ENCODE measurements at places on chromosomes 2 and 18.

- DNase-seq: no peak
These were observed 213.7 kb upstream of the ARL4C start for GRCh38 chr2:234710587-234710986.

DNA sequence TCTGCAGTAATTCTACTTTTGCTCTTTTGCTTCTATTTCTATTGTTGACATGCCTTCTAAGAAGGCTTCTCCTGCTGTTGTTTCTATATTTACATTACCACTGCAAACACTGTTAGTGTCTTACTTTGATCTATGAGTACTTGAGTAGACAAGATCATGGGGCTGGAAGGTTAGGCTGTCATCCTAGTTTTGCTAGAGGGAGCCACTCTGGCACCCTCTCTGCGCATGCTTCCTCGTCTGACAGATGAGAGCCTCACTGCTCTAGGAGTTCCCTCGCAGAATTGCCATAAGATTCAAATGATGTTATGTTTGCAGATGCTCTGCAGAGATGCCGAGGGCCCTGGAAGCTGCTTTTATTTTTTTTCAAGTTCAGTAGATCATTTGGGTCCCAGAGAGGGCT is 185.6 kb downstream of the RNF144A start:
- DNase-seq: no peak

DNA sequence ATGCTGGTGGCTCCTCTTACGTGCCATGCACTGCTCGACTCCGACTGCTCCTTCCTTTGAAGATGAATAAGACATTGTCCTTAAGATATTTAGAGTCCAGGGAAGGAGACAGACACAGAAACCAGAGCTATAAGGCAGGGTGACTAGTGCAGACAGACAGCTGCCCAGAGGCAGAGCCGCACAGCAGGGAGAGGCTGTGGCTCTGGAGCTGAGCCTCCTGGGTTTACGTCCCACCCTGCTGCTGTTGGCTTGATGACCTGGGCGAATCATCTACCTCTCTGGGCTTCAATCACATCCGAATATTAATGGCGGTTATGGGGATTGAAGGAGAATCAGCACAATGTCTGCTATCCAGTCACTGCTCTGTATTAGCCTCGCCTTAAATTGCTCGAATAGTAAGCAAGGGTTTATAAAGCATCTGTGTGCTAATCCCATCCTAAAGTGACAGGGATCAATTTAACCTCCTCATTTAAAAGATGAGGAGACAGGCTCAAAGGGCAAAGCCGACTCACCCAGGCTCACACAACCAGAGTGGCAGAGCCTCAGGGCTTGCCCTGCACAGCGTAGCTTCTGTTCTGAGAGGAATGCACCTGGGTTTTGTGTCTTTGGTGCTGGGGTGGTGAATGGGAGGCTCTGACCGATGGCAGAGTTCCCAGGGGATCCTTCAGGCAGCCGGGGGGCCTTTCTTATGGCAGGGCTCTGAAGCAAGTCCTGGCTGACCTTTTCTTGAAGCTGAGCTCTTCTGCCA is 284.1 kb downstream of the MYCN start:
- DNase-seq: no peak

DNA sequence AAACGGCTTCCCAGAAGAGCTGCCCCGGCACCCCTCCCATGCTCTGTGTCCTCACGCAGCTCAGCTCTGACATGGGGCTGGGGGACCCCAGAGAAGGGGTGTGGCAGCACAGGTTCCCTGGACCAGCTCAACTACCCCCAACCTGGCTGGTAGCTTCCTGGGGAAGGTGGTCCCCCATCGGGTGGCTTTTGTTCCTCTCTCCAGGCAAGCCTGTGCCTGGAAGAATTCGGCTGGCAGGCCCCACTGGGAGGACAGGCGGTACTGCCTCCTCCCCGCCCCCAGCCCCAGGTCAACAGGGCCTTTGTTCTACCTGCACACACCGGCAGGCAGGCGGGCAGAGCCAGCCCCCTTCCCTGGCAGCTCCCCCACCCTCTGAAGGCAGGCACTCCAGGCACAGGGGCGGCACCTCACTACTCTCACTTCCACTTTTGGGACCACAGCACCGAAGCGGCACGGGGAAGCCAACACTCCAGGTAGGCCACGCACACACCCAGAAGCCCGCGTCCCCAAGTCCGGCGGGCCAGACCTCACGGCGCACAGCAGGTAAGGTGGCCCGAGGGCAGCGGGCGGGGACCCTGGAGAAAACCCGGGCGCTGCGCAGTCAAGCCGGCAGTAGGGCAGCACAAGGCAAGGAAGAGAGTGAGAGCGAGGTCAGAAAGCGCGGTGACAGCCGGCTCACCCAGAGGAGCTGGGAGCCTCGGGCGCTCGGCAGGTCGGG is 1.3 kb downstream of the HS6ST1 start:
- no peak for DNase-seq

GRCh38 chr18:37486848-37487247 is 78.8 kb downstream of the CELF4 start:
- DNase-seq: no peak

DNA sequence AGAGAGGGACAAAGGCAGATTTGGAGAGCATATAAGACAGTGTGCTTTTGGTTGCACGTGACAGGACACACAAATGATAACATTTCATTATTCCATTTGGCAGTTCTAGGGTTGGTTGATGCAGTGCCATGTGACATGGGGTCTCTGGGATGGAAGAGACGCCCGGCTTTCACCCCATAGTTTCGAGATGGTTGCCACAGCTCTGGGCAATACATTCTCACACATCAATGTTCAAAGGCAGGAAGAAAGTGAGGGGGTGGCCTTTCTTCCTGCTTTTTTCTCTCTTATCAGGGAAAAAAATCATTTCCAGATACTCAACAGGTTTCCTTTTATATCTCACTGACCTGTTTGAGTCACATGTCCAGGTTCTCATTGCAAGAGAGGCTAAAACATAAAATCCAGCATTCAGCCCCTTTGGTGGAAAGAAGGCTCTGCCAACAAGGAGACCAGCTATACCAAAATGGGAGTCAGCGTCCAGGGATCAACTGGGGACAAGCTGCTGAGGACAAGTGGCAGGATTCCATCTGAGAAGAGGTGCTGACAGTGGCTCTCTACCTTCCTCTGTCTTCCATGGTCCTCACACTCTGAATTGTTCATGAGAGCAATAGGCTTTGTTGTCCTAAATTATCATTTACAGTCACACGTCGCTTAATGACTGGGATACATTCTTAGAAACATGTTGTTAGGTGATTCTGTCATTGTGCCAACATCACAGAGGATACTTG is 29.1 kb upstream of the ANKRD44 start:
- no peak for DNase-seq

DNA sequence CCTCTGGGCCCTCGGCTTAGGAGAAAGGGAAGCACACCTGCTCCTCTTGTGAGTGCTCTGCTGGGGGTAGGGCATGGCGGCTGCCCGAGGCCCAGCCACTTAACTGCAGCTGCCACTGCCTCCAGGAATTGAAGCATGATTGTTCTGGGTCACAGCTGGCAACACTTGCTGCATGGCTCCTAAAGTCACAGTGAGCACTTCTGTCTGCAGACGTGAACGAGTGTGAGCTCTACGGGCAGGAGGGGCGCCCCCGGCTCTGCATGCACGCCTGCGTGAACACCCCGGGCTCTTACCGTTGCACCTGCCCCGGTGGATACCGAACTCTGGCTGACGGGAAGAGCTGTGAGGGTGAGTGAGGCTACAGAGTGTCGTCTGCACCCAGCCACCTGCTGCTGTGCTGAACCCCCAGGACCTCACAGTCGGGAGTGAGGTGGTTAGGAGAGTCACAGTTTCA is 44.4 kb downstream of the FBLN7 start:
- DNase-seq: no peak

DNA sequence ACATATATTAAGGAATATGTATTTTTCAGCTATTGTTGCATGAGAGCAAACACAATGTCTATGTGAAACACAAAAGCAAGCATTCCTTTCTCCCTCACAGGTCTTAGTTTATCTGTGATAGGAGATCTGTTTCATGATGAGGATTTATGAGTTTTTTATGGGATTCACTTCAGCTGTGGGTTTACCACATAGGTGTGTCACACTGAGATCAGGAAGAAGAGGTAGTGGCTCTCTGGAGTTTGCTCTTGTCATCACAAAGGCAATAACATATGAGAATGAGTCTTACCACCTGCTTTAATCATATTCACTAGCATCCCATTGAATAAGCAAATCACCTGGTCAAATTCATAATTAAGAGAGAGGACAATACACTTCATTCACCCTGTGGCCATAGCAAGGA is 960.3 kb upstream of the SLC39A10 start:
- no peak for DNase-seq

- DNase-seq: no peak
These were observed 9.4 kb downstream of the RNU2-63P start for GRCh38 chr2:88006912-88007439.

GRCh38 chr2:33859176-33859575 is 260.1 kb upstream of the FAM98A start:
- DNase-seq: no peak

- no peak for DNase-seq
These were observed 15.1 kb upstream of the LDAH start for GRCh38 chr2:20838016-20838415.

DNA sequence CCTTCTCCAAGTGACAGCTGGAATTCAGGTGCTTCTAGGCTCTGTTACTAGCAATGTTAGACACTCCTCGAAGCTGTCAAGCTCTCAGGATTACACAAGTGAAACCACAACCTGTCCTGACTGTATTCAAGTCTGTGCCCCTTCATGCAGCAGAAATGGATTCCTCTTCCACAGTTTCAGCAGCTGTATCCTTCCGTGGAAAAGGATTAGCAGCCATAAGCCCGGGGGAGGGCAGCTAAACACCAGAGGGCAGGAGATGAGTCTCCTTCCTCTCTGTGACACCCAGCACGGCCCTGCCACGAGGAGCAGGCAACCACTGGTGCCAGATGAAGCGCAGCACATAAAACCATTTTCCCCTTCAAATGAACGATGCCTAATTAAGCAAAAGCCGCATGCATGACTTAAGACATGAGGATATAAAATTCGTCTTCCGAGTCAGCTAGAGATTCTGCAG is 1.2 kb downstream of the ST3GAL5 start:
- DNase-seq: no peak

GRCh38 chr2:138190999-138191398 is 226.7 kb downstream of the HNMT start:
- no peak for DNase-seq

DNA sequence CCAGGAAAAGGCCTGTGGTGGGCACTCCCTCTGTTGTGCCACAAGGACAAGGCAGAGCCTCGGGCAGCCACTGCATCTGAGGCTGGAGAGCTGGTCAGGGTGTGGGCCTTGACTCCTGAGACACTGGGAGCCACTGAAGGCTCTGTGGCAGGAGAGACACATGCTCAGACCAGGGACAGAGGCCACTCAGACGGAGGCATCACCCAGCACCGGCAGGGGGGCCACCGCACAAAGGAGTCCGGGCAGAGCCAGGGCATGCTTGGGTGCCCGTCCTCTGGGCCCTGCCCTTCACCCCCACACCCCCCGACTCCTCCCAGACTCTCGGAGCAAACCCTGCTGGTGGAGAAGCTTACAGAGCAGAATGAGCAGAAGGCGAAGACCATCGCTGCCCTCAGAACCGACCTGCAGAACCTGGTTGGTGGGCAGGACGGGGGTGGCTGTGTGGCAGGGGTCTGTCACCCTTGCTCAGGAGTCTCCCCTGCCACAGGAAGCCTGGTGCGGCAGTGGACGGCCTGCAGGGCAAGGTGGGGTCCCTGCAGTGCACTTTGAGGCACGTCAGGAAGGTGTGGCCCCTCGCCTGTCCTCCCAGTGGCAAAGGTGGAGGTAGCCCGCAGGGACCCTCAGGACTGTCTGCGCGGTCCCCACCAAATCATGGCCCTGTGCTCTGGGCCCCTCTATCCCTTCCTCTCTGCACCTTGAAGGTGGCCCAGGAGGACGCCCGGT is 26.0 kb downstream of the CROCC2 start:
- DNase-seq: no peak

DNA sequence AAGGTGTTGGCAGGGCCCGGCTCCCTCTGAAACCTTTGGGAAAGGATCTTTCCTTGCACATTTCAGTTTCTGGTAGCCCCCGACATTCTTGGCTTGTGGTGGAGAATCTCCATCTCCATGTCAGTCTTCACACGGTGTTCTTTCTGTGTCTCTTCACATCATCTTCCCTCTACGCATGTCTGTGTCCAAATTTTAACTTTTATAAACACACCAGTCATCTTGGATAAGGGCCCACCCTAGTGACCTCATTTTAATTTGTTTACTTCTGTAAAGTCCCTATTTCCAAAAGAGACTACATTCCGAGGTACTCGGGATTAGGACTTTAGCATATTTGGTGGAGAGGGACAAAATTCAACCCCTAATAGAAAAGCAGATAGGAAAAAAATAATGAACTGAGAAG is 138.4 kb downstream of the GALNT3 start:
- no peak for DNase-seq

DNA sequence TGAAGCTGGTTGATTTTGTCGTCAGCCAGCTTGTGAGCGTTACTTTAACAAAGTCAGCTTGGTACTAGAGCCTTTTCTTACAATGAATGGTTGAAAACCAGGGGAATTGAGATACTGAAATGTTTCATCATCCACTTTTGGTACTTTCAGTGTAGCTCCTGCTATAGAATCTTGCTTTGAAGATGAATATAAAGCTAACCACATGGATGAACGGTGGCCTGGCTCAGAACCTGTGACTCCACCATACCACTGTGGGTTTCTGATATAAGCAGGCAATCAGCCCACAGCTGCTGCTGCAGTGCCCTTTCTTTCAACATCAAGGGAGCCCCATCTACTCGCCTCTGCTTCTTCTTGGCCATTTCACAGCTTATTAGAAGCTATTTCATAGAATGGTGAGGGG is 53.2 kb upstream of the GPR45 start:
- DNase-seq: no peak

DNA sequence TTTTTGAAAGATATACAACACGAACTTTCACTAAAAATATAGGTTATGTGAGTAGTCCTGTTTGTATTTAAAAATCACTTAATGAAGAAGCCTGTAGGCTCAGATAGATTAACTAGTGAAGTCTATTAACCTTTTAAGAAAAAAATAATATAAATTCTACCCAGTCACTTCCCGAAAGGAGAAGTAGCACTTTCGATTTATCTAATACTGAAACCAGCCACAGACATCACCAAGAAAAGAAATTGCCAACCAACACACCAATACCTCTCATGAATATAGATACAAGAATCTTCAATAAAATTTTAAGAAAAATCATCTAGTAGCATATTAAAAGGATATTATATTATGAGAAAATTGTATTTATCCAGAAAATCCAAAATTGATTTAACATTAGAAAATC is 160.5 kb downstream of the GALNT13 start:
- DNase-seq: no peak
